Motor neuron (in vitro differentiated cells): ENCODE measurements at places on chromosomes 16 and 17.

- ATAC-seq, result no peak
Observed at GRCh38 chr17:4219241-4219640, 44.5 kb downstream of the ANKFY1 start.

DNA sequence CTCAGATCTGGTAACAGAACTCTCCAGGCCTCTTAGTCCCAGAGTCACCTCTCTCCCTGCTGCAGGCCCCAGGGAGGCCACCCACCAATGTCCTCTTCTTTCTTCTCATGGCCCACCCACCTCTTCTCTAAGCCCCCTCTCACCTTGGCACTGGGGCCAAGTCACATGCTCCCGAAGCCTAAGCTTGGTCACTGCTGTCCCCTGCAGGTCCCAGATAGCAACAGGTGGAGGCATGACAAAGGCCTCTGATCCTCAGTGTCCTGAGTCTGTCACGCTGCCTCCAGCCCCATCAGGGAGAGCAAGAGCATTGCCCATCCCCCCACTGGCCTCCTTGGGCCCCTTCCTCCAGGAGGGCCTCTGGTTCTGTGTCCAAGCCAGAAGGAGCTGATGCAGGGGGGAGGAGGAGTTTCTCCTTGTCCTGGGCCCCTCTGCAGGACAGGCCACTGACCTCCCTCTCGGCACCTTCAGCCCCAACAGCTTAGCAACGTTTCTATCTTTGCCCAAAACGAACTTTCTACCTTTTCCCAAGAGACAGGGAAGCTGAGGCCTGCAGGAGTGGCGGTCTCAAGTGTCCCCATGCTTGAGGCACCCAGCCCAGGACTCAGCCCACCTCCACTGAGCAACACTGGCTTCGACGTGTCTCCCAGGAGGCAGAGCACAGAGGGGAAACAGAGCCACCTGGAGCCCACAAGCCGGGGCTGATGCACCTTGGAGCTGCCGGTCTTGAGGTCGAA is 8.6 kb downstream of the P2RX1 start:
- no peak for ATAC-seq

GRCh38 chr16:11032000-11032921 is 87.9 kb downstream of the CLEC16A start:
- ATAC-seq, result no peak

DNA sequence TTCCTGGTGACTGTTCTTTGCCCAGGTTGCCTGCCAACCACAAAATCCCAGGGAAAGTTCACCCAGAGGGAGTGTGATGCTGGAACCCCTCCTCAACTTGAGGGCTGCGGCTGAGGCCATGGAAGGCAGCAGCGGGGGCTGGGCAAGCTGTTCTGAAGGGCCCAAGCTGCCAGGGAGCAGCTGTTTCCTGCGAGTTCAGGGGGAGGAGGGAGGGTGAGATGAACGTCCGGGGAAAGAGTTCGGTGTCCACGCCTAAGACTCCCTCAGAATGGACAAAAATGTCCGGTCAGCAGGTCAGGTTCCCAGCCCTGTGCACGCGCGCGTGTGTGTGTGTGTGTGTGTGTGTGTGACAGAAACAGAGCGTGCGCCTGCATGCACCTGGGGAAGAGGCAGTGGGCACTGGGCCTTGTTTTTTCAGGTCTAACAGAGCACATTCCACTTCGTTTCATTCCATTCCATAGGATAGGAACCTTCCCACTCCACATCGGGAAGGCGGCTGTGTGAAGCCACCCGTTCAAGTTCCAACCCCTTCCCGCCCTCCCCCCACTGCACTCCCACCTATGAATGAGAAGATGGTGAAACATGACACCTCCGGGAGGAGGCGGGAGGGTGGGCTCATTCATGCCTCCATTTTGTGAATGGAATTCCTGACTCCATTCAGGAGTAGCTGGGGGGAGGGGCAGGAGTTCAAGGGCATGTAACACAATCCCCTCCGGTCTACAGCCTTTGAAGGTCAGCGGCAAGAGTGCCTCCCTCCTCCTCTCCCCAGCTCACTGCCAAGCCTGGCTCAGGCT is 15.7 kb downstream of the ETV4 start:
- ATAC-seq, result peak; percentile 88

- ATAC-seq, result no peak
Observed at GRCh38 chr16:11601911-11602310, 15.2 kb upstream of the LITAF start.

GRCh38 chr16:51271156-51271701 is 120.2 kb upstream of the SALL1 start:
- peak; percentile 27 for ATAC-seq

DNA sequence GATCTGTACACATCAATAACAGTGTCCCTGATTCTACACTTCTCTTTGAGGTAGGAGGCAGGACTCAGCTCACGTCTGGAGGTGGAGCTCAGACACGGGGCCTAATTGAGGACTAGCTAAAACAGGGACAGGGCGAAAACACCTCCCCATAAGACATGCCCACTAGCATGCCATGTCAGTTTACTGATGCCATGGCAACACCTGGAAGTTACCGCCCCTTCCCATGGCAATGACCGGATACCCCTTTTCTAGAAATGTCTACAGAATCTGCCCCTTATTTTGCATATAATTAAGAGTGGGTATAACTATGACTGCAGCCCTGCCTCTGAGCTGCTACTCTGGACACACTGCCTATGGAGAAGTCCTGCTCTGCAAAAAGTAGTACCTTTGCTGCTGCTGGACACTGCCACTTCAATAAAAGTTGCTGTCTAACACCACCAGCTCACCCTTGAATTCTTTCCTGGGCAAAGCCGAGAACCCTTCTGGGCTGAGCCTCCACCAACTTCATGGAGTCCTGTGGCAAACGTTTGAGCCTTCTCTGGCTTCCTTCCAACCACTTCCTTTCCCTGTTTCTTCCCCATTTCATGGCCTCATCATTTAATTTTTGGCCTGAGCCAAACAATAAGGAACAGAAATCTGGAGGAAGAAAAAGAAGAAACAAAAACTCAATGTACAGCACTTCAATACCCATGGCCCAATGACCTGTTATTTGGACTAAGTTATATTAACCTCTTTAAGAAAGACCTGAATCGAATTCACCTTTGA is 21.0 kb downstream of the PHB1 start:
- no peak for ATAC-seq

DNA sequence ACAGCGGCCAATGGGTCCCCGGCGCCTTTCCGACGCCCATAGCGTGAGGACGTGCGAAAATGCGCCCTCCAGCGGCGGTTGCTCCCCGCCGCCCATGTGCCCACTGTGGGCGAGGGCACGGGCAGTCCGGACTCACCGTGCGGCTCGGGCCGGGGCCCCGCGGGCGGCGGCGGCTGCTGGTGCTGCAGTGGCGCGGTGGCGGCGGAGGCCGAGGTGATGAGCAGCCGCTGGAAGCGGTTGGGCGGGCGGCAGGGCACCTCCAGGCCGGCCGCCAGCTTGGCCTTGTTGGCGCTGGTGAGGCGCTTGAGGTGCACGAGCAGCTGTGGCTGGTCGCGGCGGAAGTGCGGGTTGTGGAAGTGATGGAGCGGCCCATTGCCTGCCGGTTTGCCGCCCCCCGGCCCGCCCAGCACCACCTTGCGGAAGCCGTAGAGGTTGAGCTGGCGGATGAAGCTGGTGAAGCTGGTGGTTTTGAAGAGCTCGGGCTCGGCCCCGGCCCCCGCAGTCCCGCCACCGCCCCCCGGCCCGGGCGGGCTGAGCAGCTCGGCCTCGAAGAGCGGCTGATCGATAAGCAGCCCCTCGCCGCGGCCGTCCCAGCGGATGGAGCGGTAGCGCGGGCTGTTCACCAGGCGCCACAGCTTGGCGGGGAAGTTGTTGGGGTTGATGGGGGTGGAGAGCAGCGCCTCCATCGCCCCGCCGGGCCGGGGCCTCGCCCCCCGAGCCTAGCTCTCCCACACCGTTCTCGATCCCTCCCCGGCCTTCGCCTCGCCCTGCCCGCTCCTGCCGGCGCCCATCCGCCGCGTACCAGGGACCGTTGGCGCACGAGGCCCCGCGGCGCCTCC is at the start of gene HSF5:
HSF5 (minus strand) TSS at position 820 of the 839 bp plus-strand sequence; CDS start at position 686, 134 bp downstream.
- ATAC-seq, result no peak

- ATAC-seq, result no peak
Observed at GRCh38 chr17:78142119-78142861, 3.9 kb upstream of the C17orf99 start.

DNA sequence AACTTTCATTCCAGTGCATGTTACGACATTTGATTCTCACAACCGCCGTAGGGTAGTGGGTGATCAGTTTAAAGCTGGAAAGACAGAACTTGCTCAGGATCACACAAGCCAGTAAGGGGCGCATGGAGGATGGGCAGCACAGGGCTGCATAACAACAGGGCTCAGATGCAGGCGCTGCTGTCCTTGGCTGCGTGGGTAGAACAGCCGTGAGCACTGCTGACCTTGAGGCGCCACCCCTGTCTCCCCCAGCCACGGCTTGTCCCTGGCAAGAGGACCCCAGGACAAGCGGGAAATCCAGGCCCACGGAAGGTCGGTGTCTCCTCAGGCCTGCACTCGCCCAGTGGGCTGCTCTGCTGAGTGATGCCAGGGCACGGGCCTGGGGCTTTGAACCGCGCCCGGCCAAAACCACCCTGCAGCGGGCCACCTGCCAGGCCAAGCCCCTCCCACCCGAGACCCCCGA is 84.7 kb downstream of the LMF1 start:
- ATAC-seq, result no peak

DNA sequence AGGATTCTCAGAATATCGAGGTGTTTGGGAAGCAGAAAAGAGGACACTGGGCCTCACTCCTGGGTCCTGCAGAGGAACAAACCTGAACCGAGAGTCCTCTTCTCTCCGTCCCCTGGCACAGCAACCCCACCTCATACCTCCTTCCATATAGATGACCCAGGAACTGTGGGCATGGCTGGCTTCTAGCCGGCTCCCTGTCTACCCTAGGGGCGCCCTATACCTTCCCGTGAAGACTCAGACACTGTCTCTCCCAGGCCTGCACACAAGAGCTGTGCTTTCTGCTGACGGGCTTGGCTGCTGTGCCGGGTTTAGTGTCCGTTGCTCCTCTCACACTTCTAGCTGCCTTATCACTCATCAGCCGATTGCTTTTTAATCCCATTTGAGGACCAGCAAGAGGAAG is 46.5 kb upstream of the CRISPLD2 start:
- ATAC-seq, result no peak

DNA sequence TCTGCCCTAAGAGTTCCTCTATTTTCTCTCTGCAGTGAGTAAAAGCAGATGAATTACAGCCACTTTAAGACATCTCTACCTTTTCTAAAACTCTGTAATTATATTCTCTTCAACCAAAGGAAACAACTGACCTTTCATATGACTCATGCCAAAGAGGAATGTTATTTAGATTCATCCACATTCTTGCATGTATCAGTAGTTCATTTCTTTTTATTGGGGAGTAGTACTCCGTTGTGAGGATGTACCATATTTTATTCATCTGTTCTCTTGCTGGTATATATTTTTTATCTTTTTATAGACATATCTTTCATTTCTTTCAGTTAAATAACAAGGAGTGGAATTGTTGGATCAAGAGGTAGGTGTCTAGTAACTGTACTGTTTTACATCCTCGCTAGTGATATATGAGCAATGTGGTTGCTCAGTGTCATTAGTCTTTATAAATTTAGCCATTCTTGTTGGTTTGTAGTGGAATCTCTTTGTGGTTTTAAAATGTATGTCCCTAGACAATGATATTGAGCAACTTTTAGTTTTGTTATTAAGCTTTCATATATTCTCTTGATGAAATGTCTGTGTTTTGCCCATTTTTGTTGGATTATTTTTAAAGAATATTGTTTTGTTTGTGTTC is 7.8 kb upstream of the MYH8 start:
- ATAC-seq, result no peak

DNA sequence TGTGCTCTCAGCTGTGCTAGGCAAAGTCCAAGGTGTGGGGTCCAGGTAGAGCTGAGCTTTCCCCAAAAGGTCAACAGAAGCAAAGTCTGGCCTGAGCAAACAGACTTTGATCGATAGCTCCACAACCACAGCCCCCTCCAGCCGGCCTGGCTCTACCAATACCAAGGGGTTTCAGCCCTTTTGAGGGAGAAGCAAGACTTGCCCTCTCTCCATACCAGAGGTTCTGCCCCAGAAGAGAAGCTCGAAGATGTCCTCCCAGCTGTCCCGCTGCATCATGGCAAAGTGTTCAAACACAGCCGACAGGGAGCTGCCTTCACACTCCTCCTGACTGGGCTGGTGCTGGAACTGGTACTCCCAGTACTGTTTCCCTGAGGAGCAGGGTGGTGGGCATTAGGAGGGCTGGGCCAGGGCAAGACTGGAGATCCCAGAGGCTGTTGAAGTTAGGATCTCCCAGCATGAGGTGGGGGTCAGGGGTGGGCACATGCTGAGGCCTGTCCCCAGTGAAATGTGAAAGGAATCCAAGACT is 1.7 kb downstream of the VTN start:
- no peak for ATAC-seq

GRCh38 chr17:56718515-56718914 is 115.2 kb downstream of the C17orf67 start:
- no peak for ATAC-seq
